ENCODE measurements at places on chromosomes 4 and X.

GRCh38 chrX:69152417-69152841 is 12.8 kb downstream of the PJA1 start:
- no peak for DNase-seq

GRCh38 chrX:70262952-70263567 is 3.1 kb upstream of the P2RY4 start:
- peak; percentile 43 for DNase-seq

DNA sequence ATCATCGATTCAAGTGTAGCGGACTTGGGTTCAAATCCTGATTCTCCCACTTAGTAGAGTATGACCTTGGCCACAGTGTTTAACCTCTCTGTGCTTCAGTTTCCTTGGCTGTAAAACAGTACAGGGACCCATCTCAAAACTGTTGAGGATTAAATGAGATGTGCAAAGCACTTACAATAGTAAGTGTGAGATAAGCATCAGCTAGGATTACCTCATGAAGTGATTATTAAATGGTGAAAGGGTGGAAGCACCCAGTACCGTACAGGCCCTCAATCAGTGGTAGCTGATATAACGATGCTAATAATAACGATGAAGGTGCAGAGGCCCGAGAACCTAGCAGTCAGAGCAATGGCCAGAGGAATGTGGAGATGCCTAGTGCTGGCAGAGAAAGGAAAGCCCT is 45.1 kb downstream of the PRPS1 start:
- no peak for DNase-seq

- peak; percentile 1 for DNase-seq
Observed at GRCh38 chr4:157741642-157742041, 431.2 kb downstream of the GASK1B start.

DNA sequence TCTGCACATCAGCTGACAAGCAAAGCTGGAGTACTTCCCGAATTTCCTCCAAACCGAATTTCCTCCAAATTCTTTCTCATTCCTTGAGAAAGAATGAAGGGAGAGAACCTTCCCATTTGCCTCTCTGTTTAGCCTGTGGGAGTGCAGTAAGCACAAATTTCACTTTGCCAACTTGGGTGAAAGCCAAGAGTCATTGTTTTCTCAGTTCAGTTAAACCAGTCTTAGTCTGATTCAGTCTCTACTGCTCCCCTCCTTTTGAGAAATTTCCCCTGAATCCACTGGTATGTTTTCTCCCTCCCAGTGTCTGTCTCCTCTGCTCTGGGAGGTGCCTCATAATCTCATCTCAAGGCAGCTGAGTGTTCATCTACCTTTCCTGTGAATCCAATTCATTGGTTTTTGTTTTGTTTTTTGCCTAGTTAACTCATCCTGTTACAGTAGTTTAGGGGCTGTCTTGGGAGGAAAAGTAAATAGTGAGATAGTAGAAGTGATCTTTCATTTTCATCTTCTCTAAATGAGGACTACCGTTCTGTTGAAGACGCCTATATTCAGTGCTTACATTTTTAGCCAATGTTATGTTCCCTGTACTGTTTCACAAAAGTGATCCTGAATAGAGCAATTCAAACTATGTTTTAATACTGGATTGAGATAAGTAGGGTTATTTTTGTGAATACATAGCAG is 49.0 kb downstream of the SYTL5 start:
- peak; percentile 70 for DNase-seq

DNA sequence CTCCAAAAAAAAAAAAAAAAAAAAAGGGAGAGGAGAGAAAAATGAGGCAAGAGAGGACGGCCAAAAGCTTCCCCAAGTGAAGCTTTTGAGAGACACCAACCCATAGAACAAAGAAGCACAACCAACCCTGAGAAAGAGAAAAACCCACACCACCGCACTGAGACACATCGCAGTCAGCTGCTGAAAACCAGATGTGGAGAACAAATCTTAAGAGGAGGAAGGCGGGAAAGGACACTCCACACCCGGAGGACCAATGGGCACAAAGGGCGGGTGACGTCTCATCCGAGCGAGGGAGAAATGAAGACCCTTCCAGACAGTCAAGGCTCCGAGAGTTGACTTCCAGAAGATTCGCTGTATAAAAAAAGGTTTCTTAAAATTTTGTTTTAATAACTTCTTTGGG is 112.1 kb downstream of the AFAP1 start:
- DNase-seq, result peak; percentile 54

GRCh38 chr4:105878668-105879067 is 16.6 kb upstream of the NPNT start:
- no peak for DNase-seq

GRCh38 chrX:48492293-48492910 is 16.4 kb upstream of the PORCN start:
- DNase-seq, result peak; percentile 75

GRCh38 chr4:115370490-115370889 is 257.1 kb upstream of the NDST4 start:
- DNase-seq, result no peak

DNA sequence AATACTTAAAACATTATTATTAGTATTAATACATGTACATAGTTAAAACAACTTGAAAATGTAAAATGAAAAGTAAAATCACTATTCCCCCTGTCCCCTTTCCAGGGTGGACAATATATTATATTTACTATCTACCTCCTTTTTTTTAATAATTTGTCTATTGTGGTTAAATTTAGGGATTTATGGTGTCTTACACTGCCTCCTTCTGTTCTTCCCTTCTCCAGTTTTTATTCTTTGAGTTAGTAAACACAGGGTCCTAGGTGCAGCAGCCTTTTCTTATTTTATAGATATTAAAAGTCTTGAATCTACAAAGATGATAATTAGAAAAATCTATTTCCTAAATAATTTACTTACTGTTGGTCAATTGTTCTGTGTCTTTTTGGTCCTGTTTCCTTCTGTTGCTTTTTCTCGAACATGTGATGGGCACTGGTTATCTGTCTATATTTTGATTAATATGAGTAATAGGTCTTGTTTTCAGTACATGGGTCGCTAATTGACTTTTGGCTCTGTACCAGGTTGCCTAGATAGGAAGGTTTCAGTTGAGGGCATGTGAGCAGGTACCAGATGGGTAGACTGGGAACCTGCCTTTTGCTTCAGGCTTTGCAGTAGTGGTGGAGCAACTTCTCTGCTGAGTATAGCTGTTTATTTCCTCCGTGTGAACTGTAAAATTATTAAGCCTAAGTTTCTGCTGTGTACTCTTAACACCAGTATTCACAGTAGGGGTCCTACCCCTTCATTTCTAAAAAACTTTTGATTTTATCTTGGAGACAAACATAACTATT is 1.1 kb downstream of the NUDT9 start:
- peak; percentile 34 for DNase-seq

DNA sequence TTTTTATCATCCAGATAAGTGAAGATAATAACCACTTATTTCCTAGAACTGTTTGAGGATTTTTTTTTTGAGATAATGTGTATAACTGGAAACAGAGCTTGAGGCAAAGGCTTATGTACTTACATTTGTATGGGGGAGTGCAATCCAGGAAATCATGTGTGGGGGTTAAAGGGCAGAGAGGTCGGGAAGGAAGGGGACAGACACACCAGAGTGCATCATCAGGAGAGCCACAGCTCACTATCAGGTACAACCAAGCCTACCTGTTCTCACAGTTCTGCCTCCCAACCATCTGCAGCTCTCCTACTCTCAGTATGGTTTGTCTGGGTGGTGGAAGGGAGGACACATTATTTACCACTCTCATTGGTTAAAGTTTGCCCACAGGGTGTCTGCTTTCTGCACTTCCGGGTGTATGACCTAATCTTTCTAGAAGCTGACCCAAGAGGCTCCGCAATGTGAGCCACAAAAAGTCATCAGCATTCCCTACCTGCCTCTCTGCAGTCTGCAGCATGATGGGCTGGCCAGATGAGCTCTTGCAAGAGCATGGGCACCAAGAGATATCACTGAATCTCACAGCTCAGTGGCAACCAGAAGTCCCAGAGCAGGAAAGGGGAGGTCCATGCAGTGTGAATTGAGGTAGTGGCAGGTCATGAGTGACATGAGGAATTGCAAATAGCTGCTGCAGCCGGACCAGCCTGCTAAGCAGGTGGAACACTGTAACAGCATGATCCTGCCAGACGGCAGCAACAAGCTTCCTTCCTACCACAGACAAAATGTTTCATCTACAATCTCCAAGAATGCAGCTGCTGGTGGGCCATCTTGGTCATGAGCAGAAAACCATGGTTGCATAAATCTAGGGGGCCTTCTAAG is 36.9 kb upstream of the SPRY1 start:
- no peak for DNase-seq

DNA sequence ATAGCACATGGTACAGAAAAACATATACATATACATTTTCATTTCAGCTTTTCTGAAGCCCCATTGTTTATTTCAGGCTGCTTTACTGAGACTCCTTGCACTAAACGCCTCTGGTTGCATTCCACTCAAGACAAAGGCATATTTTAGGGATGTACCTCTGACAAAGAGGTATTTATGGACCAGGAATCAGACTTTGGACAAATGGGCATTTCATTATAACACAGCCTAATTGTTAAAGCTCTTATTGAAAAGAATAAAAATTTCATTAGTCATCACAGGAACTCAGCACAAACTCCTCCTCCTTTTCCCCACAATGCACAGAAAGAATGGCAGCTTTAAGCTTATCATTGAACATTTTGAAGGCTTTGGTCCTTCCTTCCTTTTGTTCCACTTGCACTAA is 62.9 kb upstream of the UGT8 start:
- no peak for DNase-seq

DNA sequence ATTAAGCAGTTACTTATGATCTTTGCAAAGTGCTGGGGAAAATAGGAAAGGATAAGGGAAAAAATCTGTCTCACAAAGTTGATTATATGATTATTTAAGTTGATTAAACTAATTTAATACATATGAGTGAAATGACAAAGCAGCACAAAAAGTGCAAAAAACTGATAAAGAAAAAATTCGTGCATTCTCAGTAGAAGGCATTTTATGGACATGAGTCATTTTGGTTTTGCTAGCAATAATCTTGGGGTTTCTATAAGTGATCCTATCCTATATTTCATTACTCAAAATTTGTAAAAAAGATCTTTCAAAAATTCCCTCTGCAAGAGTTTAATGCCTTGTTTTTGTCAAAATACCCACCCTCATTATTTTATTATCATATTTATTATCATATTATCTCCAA is 224.2 kb upstream of the ANXA10 start:
- DNase-seq, result peak; percentile 9

DNA sequence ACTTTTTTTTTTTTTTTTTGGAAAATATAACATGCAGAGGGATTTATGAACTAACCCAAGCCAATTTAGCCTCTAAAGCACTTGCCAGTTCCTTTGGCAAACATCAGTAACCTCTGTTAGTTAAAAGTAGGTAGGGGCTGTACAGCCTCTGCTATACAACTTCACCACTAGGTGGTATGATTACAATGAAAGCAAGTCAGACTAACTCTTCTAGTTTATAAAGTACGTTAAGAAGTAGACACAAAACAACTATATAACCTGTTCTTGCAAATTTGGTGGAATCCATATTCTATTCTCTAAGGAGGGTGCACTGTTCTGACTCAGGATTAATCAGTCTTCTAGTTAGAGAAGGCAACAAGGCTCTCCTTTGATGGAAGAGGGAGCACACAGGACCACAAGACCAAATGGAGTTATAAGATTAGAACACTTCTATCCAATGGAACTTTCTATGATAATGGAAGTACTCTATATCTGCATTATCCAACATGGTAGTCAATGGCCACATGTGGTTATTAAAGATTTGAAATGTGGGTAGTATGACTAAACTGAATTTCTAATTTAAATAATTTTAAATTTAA is 12.8 kb downstream of the AIMP1 start:
- DNase-seq, result peak; percentile 60
